Activated naive CD4-positive, alpha-beta T cell (primary cell): ENCODE measurements at places on chromosomes 3 and 15.

- no peak for DNase-seq
Measured at GRCh38 chr15:56931639-56932508, 13.4 kb downstream of the TCF12 start.

GRCh38 chr15:70494852-70495571, 268.3 kb downstream of the UACA start:
- DNase-seq, result no peak

- no peak for DNase-seq
Measured at GRCh38 chr3:157789162-157789561, 285.9 kb upstream of the VEPH1 start.

DNA sequence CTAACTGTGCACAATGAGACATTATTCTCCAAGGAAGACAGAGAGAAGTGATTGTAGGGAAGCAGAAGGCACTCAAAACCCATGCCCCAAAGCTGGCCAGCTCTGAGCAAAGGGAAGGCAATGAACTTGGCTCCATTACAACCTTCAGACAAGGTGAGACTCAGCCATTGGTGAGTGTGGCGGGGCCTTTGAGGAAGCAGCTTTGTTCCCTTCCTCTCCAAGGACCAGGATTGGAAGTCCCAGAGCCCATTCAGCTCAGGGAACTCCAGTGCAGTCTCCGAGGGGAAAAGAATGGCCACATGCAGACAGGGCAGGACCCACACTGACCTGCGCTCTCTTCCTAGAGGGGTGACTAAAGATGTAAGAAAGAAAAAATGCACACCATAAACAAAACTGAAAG, 23.1 kb downstream of the HEG1 start:
- DNase-seq, result no peak

DNA sequence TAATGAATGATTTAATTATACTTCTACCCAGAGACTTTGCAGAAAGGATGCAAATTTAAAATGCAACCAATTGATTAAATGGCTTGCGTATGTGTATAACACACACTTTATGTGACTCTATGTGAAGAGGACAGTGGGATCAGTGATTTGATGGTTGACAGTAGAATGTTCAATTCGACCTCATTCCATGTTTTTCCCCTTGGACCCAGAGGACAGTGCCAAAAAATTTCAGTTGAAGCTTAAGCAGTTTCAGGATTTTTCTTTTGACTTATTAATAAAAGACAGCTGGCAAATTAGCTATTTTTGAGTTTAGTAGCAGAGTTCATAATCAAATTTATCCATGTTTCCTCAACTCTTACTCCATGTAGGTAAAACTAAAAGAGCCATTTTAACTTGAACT, 742.4 kb upstream of the NR2F2 start:
- no peak for DNase-seq

GRCh38 chr3:43207628-43208085, 78.7 kb upstream of the SNRK start:
- DNase-seq, result no peak

DNA sequence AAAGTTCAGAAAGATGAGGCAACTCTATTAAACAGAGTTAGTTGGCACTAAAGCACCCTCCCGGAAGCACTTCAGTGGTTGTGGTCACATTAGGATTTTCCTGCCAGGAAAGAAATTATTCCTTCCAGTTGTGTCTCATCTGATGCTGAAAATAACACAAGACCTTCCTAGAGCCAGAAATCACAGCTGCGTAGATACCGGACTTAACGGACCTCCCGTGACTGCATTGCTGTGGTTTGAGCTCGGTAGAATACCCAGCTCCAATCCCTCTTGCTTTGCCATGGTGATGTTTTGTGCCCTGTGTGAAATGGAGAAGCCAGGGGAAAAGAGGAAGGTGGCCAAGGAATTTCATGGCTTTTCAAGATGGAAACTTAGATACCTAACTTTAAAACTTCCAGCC, 215.0 kb upstream of the IGF1R start:
- no peak for DNase-seq

GRCh38 chr3:45870099-45870498, 16.2 kb upstream of the CCR9 start:
- DNase-seq, result no peak

DNA sequence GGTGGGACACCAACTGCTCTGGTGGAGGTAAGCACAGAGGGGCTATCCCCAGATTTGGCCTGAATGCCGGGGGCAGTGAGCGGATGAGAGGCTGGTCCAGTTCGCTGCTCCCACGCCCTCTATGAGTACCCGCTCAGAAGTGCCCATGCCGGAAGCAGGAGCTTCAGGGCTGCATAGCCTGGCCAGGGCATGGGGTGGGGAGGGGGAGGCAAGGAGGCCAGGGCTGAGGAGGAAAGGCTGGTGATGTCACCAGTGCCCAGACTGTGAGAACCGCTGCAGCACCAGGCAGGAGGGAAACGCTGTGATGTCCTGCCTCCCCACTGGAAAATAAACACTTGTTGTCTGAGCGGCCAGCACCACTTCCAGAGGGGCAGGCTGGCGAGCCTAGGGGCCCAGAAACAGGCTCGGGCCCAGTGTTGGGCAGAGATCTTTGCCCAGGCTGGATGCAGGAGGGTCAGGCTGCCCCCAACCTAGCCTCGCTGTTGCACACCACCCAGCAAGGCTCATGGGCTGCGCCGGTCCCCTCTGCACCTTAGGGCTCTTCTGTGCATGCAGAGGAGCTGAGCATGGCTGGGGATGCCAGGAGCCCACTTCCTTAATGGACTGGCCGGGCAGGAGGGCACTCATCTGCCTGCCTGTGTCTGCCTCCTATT, 10.9 kb upstream of the DLL4 start:
- DNase-seq, result no peak

DNA sequence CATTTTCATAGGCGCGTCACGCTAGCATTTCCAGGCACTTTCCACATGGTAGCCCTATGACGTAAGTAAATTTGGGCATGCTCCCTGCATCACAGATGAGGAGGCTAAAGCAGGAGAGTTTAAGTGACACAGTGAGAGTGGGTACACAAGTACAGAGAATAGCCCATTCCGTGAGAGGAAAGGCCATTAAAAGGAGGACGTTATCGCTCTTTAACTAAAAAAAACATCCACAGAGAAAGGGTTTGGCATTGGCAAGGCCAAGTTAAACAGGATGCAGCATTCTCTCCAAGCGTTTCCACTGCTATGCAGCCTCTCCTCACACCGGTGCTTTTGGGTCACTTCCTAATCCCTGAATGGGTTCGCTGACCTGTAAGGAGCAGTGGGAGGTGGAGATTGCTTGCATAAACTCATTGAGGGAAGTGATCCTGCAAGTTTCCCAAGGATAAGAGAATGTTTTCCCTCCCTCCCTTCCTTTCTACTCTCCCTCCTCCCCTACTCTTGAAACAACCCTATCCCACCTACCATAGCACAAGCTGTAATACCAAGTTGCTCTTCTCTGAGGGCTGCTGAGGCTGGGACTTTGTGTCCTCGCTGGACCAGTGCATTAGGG, 147.7 kb downstream of the VGLL4 start:
- DNase-seq, result no peak

GRCh38 chr3:16338999-16339398, 74.0 kb downstream of the OXNAD1 start:
- no peak for DNase-seq

- no peak for DNase-seq
Measured at GRCh38 chr3:151383111-151383510, 1.4 kb downstream of the P2RY12 start.

GRCh38 chr15:74902295-74903075, 4.2 kb downstream of the FAM219B start:
- no peak for DNase-seq

GRCh38 chr3:95333826-95334225, 1271.0 kb downstream of the NSUN3 start:
- DNase-seq, result no peak

GRCh38 chr15:82963471-82964341, 11.2 kb upstream of the HOMER2 start:
- no peak for DNase-seq

DNA sequence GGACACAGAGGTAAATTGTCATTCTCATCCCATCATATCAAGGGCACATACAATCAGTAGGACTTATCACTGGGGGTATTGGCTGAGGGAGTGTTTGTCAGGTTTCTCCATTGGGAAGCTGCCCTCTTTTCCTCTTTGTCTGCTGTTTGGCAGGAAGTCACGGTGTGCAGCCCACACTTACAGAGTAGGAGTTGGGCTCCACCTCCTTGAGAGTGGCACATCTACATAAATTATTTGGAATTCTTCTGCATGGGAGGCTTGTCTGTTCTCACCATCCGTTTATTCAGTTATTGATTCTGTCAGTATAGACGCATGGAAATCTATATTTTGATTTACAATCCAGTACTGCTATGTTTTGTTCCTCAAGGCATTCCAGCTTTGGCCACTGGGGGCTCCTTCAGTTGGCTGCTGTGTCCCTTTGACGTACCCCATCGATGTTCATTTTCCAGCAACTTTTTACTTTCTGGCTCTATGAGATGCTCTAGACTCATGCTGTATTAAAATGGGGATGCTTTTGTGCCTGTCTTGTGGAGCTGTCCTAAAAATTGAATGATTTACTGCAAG, 200.3 kb downstream of the SLCO3A1 start:
- no peak for DNase-seq

DNA sequence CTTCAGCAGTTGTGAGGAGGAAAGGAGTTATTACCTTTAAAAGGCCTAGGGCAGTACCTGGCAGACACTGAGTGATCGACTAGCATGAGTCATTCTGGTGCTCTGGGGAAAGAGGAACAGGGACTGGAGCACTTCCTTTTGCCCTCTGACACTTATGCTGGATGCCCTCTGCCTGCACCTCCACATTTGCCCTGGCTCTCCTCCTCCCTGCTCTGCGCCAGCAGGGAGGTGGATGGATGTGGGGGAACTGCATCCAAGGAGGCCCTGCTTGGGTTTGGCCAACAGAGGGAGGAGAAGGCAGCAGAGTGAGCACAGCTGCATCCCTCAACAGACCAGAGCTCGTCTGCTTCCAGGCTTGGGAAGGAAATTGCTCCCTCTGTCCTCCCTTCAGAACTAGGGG, 75.0 kb downstream of the SEMA5B start:
- no peak for DNase-seq

GRCh38 chr3:52893723-52894122, 3.6 kb downstream of the STIMATE start:
- no peak for DNase-seq

- DNase-seq, result no peak
Measured at GRCh38 chr3:51997172-51997571, 1.5 kb upstream of the RPL29 start.

GRCh38 chr3:122255757-122256439, 69.2 kb upstream of the CSTA start:
- DNase-seq, result no peak

DNA sequence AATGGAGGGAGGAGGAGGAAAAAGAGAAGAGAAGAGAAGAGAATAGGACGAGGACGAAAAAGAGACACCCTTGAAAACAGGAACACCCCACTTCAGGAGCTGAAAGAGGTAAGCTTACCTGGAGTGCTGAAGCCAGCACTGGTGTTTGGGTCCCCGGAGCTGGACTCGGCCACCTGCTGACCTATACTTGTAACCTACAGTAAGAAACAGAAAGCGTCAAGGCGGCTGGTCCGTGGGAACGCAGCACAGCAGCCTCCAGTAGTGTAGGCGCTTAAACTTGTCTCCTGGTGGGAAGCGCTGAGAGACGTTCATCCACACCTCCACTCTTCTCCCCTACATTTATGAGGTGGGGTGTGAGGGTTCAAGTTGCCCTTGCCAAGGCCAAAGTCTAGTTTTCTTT, 141.0 kb downstream of the NSMCE3 start:
- DNase-seq, result no peak

DNA sequence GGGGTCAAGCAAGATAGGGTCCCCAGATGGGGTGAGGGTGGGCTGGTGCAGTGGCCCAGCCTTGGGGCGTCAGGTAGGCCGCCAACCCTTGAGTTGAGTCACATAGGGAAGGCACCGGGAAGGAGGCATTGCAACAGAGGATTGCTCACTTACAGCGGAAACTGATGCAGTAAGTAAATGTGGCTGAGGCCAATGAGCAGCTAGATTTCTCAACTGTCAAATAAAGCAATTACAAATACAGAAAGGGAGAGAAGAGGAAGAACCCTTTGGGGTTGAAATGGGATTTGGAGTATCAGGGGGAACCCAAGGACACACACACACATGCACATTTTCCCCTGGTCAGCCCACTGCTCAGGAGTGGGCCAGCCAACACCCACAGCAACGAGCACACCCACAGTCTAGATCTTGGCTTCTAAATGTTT, 44.0 kb downstream of the CHSY1 start:
- no peak for DNase-seq

DNA sequence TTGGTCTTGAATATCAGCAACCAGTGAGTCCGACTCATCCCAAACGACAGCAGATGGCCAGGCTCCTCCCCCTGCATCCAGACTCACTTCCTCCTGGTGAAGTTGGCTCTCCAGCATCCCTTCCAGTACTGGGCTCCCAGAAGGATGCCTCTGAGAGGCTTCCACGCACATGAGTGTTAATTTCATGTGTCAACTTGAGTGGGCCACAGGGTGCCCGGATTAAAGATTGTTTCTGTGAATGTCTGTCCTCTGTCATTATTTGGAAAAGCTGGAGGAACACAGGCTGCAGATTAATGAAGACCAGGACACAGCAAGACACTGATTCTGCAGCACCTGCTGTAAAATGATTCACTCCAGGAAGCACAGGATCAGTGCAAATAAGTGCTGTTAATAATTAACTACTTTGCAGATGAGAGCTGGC, 99.8 kb downstream of the ATP10A start:
- DNase-seq, result no peak

DNA sequence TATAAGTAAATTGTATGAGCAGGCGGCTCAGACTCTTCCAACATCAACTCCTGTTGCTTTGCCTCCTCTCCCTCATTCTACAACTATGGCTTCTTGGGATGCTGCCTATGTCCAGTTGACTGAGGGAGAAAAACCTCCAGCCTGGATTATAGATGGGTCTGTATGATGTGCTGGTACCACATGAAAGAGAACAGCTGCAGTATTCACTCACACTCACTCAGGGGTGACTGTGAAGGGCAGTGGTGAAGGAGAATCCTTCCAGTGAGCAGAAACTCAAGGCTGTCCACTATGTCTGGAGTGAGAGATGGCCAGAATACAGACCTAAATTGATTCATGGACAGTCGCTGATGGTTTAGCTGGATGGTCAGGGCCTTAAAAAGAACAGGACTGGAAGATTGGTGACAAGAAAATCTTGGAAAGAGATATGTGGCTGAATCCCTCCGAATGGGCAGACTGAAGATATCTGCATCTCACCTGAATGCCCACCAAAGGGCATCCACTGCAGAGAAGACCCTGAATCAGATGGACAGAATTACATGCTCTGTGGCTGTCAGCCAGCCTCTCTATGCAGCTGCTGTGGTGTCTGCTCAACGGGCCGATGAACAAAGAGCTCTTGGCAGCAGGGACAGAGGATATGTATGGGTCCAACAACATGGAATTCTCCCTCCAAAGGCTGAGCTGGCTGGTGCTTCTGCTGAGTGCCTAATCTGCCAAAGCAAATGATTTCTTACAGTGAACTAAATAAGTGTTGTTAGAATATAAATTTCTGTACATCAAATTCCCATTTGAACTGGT, 1.9 kb upstream of the BCL2L10 start:
- DNase-seq, result no peak
